ENCODE measurements at places on chromosomes 1 and 21.
A peak's percentile ranks its signal among the peaks of the same experiment; 100 is the strongest.

DNA sequence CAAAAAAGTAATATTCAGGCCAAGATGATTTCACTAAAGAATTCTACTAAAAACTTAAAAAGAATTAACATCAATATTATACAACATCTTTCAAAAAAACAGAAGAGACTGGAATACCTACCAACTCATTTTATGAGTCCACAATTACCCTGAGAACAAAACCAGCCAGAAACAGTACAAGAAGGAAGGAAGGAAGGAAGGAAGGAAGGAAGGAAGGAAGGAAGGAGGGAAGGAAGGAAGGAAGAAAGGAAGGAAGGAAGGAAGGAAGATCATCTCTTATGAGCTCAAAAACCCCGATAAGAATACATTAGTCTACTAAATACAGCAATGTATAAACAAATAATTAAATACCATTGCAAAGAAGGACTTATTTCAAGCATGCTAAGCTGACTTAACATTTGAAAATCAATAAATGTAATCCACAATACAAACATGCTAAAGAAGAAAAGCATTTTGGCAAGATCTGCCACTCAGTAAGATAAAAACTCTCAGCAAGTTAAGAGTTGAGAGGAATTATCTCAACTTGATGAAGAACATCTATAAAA is 149.9 kb upstream of the RGS18 start:
- DNase-seq = no peak

DNA sequence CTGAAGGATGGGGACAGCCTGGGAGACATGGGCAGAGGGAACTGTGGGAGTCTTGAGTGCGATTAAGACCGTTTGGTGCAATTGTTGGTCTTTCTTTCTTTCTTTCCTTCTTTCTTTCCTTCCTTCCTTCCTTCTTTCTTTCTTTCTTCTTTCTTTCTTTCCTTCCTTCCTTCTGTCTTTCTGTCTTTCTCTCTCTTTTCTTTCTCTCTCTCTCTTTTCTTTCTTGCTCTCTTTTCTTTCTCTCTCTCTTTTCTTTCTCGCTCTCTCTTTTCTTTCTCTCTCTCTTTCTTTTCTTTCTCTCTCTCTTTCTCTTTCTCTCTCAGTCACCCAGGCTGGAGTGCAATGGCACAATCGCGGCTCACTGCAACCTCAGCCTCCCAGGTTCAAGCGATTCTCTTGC is 2.9 kb upstream of the KLHDC9 start:
- no peak for DNase-seq

DNA sequence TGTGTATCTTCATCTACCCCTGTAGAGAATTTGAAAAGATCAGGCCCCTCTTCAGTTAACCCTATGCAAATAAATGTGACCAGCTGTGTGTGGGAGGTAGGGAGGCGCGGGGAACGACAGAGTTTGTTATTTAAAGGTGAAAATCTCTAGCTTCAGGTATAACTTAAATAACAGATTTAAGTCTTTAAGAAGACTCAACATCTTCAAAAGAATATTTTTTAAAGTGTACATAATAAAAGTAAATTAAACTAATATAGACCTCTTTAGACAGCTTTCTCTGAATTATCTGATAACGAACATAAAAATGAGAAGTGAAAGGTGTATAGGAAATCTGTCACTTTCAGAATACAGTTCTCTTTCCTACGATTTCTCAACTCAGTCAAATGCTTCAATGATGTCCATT is 16.0 kb downstream of the ANGPTL3 start:
- DNase-seq = no peak

DNA sequence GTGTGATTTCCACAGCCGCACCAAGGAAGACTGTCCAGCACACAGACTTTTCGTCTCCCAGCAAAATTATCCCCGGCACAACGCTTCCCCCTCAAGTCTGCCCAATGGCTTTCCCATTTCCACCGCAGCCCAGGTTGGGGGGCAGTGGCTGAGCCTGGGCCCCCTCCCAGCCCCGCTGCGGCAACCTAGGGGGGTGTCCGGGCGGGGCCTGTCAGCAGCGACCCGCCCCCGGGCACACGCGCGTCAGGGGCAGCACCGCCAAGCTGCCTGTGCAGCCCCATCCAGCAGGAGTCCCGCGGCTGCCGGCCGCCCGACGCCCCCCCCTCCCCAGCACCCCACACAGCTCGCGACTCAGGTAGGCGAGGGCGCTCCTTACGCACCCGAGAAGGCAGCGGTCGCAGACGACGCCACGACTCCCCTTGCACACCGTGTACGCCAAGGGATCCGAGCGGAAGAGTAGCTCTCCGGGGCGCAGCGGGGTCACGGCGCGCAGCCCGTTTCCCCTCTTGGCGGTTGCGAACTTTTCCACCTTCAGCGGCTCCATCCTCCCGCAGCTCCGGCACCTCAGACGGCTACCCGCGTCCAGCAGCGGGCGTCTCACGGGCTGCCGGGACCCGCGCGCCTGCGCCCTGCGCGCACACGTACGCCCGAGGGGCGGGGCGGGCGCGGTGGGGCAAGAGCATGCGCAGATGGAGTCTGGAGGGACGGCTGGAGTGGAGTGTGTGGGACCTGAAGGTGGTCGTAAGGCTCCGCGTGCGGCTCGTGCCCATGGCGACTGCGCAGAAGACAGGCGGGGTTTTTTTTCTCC is at the start of gene SMYD3:
TSS of gene SMYD3 (minus strand) at position 606 of the 808 bp plus-strand sequence.
- peak; percentile 80 for DNase-seq

GRCh38 chr1:185069202-185069772 is 23.9 kb downstream of the RNF2 start:
- DNase-seq = no peak

GRCh38 chr1:205260948-205261732 is 33.4 kb downstream of the TMCC2 start:
- DNase-seq = no peak

- no peak for DNase-seq
These were observed 10.2 kb downstream of the SPSB1 start for GRCh38 chr1:9302745-9303524.

DNA sequence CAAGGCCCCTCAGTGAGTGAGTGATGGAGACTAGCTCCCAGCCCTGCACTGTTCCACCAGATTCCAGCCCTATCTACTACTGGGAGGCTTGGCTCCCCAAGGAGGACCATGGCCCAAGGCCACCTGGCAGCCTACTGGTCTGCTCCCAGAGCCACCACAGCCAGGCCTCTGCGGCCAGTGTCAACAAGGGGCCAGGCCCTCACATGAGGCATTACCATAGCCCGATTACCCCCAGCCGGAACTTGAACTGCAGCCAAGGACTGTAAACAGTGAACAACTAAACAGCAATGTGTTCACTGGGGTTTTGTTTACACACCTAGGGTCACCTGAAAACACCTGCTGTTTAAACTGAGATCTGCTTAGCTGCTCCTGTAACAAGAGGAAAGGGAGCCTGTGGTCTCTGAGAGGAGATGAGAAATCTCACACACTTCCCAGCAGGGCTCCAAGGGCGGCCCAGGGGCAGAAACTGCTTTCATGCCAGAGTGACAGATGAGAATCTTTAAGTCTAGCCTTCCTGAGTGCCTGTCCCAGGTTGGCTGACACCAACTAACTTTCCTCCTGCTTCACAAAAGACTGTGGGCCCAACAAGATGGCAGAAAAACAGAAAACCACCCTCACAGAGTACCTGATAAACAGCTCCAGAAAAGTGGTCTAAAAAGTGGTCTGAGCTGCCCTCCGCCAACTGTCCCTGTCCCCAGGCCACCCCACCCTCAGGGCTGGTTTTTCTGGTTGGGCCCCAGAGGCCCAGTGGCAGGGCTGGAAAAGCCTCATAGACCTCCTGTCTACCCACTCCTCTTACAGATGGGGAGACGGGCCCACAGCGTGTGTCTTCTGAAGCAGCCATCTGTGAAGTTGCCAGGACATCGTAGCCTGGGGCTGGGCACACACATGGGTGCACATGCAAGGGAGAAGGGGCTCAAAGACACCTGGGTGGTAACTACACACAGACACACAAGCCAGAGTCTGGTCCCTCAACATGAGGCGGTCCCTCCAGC is 28.8 kb downstream of the MEF2D start:
- peak; percentile 99 for DNase-seq

- DNase-seq = no peak
These were observed 36.3 kb downstream of the LRP8 start for GRCh38 chr1:53291574-53291973.

- no peak for DNase-seq
These were observed 421.9 kb upstream of the ADAMTS5 start for GRCh38 chr21:27388825-27389224.

GRCh38 chr1:167268347-167268787 is 47.7 kb downstream of the POU2F1 start:
- DNase-seq = no peak

DNA sequence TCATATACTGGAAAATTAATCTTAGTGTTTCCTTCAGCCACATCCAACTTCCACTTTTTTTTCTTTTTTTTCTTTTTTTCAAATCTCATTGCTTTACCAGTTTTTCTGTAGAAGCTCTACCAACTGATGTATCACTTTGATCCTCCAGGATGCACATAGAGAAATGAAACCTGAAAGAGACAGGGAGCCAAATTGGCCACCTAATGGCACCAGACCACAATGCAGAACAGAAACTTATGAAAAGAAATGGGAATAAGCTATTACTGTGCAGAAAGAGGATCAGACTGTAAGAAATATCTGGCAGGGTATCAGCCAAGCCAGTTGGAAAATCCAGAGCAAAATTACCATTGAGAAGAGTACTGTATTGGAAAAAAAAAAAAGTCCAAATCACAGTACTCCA is 1514.2 kb downstream of the MRPL39 start:
- DNase-seq = no peak

- no peak for DNase-seq
These were observed 59.0 kb upstream of the EDEM3 start for GRCh38 chr1:184813528-184814089.

DNA sequence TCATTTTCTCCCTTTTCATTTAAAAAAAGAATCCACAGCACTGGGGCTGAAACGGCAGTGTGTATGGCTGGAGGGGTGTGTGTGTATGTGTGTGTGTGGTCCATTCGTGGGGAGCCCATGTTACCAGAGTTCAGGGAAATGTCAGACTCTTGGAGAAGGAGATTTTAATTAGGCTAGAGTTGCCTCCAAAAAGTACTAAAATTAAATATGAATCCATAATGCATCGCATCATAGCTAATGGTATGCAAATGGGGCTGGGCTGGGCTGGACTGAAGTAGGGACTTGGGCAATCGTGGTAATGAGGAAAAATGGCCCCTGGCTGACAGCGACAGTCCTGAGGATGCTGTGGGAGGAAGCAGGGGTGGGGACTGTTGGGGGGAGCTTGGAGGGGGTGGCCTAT is 24.8 kb downstream of the GRIK3 start:
- no peak for DNase-seq

GRCh38 chr21:25428537-25428936 is 178.7 kb downstream of the MRPL39 start:
- no peak for DNase-seq

GRCh38 chr1:201937624-201938213 is 8.6 kb downstream of the LMOD1 start:
- DNase-seq = no peak

GRCh38 chr1:53320646-53321045 is 7.2 kb downstream of the LRP8 start:
- DNase-seq = no peak

- no peak for DNase-seq
These were observed 32.6 kb downstream of the ESRRG start for GRCh38 chr1:216690603-216691002.

GRCh38 chr1:97778718-97779117 is 142.1 kb downstream of the DPYD start:
- DNase-seq = no peak

- DNase-seq = no peak
These were observed 69.3 kb downstream of the RPS6KC1 start for GRCh38 chr1:213120386-213120785.

DNA sequence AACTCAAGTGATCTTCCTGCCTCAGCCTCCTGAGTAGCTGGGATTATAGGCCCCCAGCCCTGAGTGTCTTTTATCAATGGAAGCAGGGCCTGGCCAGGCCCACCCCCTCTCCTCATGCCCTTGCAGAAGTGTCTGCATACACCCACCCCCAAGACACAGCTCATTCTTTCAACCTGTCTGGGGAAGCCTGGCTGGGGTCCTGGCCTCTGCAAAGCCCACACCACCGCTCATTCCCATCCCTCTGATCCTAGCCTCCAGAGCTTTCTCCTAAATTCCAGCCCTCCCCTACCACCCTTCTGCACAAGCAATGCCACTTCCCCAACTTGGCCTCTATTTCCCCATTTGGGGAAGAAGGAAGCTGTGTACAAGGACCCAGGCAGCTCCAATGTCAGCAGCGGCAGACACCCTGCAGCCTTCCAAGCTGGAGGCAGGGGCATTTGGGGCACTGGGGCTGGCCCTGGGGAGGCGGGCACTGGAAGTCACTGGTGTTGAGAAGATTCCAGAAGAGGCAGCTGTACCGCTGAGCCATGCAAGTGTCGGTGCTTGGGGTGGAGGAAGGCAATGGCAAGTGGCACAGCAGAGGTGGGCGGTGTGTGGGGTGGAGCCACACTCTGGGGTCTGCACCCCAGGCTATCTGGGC is 33.7 kb upstream of the ARF1 start:
- no peak for DNase-seq

DNA sequence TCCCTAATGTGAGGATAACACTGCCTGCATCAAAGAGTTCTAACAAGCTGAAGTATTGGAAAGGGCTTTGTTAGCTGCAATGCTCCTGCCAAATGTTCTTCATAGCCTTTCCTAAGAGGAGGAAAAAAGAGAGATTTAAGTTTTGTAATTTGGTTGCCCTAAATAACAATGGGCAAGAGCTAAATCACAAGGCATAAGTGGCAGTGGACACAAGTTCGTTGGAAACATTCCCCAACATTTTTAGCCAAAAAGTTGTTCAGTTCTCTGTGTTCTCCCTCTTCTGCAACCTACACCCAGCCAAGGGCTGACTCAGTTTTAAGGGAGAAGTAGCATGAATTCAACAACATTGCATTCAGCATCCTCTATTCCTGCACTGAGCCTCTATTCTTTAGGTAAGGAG is 2.6 kb upstream of the UQCRHL start:
- no peak for DNase-seq

- no peak for DNase-seq
These were observed 276.6 kb downstream of the CHRM3 start for GRCh38 chr1:239662950-239663349.

DNA sequence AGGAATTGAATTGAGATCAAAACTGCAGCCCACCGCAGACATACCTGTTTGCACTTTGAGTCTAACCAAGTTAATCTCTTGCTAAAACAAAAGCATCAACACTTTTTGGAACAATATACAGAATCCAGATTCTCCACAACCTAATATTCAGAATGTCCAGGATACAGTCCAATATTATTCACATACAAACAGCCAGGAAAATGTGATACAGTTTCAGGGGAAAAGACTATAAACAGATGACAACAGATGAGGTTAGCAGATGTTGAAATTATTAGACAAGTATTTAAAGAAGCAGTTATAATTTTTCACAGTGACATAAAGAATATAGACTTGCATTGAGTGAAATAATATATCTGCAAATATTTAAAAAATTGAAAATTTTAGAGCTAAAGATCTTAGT is 678.1 kb upstream of the CXADR start:
- no peak for DNase-seq

DNA sequence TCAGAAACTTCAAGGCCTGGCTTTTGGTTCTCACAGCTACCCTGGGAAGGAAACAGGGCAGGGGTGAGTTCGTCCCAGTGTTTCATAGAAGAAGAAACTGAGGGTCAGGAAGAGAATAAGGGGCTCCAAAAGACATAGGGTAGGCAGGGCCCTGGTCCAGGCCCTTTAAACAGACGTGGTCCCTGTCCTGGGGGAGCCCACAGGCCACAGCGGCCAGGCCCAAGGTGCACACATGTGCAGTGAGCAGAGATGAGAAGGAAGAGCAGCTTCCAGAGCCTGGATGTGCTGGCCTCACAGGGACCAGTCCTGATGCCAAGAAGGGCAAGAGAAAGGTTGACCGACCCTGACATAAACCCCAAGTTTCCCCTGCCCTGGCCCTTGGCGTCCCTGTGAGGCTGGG is 295.4 kb upstream of the VAMP3 start:
- DNase-seq = no peak

- no peak for DNase-seq
These were observed 43.5 kb upstream of the TTLL7 start for GRCh38 chr1:84042461-84042860.
